ENCODE measurements at places on chromosomes 13 and 19.

DNA sequence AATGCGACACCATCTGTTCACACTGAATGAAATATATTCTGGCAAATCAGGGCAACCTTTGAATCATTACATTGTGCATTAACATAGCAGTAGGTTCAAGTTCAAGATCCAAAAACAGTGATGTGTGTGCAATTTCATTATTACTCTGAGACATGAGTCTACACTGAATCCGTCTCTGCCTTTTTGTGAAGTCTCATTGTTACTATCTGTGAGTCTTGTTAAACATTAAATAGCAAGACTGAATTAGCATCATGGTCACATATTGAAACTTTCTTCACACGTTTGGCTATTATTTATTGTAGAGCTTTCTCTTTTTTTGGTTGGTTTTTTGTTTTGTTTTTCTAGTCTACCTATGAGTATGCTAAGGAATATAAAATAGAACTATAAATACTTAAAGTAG is 117.1 kb upstream of the SLITRK5 start:
- no peak for DNase-seq

- DNase-seq, result no peak
Measured at GRCh38 chr13:70864731-70865130, 756.5 kb upstream of the KLHL1 start.

- DNase-seq, result no peak
Measured at GRCh38 chr13:28237944-28238343, 99.6 kb downstream of the PAN3 start.

DNA sequence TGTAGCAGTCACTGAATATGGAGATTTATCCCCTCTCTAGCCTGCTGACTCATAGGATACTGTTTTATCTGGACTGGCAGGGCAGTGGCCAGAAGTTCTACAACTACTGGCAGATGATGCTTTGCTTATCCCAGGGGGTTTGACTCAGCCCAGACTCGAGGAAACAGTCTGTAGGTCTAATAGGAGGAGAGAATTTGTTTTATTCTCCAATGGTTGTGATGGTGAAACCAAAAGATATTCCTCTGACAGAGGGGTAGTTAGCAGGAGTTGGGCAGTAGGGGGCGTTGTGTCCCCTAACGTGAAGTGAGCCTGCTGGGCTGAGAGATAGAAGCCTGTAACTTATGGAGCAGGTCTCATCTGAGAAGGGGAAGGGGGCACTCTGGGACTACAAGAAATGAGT is 74.9 kb downstream of the WTIP start:
- no peak for DNase-seq

DNA sequence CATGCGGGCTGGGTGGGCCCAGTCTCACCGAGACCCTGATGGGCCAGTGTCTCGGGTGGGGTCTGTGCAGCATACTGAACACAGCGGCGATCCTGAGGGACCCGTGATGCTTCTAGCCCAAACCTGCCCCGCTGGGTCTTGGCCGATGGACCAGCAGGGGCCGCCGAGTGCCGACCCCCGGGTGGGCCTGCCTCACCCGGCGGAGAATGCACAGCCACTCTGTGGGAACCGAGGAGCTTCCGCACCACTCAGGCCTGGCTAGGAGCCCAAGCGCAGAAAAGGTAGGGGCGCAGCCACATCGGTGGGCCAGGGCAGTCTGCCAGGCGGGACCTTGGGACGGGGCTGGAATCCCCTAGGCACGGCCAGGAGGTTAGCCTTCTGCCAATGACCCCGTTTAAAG is 72.6 kb downstream of the TEX26 start:
- DNase-seq, result no peak

DNA sequence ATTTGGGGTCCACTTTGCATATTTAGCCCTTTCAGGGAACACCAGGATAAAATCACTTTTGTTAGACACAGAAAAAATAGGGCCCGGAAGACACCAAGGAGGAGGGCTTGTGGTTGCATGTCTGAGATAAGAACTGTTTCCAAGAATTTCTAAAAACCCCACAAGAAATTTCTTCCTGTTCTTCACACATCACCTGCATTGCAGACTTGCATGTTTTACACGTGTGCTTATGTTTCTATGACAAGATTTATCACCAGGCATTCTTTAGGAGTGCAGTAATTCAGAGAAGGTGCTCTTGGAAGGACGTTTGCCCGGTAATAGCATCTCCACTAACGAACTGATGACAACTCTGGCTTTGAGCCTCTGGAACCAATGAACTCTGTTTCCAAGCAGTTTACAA is 7.1 kb upstream of the ACTL9 start:
- no peak for DNase-seq

- no peak for DNase-seq
Measured at GRCh38 chr19:50196322-50196932, 7.0 kb upstream of the MYH14 start.

DNA sequence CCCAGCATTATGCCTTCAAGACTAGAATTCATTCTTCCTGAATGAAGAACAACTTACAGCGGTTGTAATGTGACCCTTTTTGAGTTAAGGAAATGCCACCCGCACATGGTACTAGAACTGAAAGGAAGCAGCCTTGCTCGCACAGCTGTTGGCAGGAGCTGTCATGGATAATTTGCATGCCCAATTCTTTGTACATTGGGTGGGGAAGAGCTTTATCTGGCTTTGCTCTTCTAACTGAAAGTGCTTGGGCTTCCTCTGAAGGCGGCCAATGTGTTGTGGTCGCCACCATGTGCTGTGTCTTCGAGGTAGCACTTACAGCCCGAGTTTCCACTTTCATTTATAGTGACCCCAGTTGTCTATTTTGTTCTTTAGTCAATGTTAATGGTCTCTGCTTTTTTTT is 3.4 kb downstream of the CCNE1 start:
- no peak for DNase-seq

DNA sequence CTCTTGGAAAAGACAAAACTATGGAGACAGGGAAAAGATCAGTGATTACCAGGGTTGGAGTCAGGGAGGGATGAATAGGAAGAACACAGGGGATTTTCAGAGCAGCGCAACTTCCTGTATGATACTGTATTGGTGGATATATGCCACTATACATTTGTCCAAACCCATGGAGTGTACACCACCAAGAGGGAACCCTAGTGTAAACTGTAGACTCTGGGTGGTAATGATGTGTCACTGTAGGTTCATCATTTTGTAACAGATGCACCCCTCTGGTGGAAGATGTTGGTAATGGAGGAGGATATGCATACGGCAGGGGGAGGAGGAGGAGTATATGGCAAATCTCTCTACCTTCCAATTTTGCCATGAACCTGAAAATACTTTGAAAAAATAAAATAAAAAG is 68.1 kb downstream of the UFM1 start:
- DNase-seq, result no peak

GRCh38 chr19:44738603-44739558 is 9.6 kb upstream of the BCL3 start:
- no peak for DNase-seq

DNA sequence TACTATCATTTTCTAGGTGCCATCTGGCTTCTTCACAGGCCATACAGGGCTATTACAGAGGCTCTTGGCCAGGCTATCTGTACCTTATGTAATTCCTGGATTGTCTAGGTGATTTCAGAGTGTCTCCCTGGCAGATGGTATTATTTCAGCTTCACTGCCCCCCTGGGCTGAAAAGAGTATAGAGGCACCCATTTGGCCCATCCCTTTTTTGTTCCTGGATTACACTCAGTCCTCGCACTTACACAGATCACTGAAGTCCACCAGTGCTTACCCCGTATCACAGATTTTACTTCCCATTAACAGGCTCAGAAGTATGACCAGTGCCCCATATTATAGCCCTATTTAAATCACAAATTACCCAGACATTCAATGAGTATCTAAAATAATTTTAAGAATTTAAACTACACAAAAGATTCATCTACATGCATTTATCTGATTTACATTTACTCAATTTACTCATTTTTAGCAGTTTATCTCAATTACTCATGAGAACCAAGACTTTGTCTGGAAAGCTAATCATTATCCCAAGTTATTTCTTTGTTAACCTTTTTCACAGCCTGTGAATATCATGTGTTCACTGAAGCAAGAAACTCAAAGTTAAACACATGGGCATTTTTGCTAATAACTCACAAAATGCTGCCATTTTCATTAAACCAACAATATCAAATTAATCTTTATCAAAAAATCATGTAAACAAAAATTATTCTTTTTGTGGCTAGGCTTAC is 121.0 kb downstream of the PCDH20 start:
- DNase-seq, result no peak

DNA sequence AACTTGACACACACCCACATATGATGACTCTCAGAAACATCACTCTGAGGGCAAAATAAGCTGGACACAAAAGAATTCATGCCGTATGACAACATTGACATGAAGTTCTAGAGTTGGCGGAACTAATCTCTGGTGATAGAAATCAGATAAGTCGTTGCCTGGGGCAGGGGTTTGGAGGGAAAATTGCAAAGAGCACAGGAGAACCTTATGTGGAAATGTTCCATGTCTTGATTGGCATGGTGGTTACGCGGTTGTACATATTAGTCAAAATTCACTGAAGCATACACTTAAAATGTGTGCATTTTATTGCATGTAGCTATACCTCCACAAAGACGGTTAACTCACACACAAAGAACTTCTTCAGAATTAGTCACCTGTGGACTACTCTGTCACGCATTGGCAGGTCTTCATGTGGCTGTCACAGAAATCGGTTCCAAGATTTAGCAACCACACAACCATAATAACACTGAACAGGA is 137.8 kb upstream of the GJB6 start:
- no peak for DNase-seq

DNA sequence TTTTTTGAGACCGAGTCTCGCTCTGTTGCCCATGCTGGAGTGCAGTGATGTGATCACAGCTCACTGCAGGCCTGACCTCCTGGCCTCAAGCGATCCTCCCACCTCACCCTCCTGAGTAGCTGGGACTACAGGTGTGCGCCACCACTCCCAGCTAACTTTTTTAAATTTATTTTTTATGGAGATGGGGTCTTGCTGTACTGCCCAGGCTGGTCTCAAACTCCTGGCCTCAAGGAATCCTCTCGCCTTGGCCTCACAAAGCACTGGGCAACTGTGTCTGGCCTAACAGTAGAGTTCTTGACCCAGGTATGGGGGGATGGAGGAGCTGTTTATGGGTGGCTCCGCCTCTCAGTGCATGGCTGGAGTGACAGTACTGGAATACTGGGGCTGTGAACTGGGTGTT is 59.6 kb downstream of the SMARCA4 start:
- DNase-seq, result no peak

GRCh38 chr13:23673867-23674605 is 103.8 kb downstream of the TNFRSF19 start:
- no peak for DNase-seq

DNA sequence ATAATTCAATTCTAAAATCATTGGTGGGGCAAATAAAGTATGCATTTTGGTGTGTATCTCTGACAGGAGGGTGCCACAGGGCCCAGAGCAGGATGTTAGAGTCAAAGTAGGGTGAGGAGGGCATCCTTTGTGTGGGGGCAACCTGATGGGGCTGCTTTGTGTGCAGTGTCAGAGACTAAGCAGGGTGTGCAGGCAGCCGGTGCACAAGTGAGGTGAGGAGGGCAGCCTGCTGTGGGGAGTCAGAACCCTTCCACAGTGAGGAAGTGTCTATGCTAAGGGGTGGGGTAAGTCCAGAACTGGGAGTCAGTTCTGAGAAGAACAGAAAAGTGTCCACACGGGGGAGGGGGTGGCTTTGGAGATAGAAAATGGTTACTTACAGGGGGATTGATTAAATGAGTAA is 40.7 kb downstream of the RB1 start:
- no peak for DNase-seq

- no peak for DNase-seq
Measured at GRCh38 chr19:30602661-30603350, 230.6 kb downstream of the ZNF536 start.

GRCh38 chr13:60329221-60329923 is 67.6 kb upstream of the TDRD3 start:
- no peak for DNase-seq

DNA sequence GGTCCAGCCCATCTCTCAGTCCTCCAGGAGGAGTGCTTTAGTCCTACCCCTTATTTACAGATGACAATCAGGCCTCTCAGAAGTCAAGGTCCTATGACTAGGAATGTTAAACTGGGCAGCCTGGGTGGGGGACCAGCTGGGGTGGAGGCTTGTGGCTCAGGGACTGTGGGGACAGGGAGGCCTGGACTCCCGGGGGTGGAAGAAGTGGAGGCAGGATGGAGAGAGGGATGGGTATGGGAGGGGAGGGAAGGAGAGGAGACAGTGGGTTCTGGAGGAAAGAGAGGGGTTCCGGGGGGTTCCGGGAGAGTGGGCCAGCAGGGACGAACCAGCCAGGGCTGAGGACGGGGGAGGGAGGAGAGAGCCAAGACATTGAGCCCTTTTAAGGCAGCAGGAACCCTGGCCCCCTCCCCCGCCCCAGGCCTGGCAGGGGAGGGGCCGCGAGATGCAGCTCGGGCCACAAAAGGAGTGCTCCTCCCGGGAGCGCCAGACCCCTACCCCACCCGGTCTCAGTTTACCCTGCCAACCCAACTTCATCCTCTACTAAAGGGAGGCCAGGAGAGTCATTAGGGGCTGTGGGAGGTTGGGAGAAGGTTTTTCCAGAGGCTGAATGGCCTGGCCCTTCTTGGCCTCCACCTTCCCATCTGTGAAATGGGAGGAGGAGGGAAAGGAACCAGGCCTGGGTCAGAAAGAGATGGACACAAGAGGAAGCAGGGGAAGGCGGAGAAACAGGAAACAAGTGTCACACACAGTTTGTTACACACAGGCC is 1.7 kb downstream of the DMPK start:
- no peak for DNase-seq

DNA sequence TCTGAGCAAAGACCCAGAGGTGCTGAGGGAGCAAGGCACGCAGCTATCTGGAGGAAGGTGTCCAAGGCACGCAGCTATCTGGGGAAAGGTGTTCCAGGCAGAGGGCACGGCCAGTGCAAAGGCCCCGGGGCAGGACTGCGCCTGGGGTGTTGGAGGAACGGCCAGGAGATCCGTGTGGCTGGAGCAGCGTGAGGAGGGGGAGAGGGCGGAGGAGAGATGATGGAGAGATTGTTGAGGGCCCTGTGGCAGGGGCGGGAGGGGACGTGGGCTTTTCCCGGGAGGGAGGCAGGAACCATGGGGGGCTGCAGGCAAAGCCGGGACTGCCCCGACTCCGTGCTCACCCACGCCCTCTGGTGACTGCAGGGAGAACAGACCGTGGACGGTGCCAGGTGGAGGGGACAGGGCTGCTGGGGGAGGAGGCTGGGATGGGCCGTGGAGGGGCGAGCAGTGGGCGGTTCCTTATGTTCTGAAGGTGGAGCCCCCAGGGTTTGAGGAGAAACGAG is 13.3 kb upstream of the MISP start:
- DNase-seq, result peak; percentile 21

GRCh38 chr19:45139286-45140143 is 21.3 kb downstream of the NKPD1 start:
- no peak for DNase-seq
